ENCODE measurements at places on chromosomes 16 and 17.

DNA sequence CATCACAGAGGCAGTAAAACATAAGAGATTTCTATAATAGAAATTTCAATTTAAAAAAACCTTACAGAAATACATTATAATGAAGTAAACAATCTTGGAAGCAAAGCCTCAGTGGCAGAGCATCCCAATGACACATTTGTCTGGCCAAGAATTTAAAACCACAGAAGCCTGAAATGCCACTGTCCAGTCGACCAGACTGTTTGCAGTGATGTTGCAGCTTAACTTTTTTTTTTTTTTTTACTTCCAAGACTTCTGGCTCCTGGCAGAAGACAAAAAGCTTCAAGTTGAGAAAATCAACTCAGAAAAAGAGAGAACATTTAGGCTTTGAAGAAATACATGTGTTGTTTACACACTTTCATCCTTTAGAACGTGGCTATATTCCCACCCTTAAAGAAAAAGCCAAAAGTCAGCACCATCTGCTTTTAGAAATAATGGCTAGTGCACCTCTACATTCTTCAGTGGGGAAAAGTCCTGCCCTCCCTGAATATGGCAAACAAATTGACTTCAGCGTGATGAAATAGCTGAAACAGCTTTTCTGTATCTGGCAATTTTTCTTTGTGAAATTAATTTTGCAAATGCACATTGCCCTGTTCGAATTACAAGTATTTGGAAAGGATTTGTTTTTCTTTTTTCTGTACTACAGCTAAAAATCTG, 205.5 kb upstream of the MON1B start:
- no peak for DNase-seq

GRCh38 chr17:74639704-74640151, 16.2 kb upstream of the CD300E start:
- DNase-seq: no peak

DNA sequence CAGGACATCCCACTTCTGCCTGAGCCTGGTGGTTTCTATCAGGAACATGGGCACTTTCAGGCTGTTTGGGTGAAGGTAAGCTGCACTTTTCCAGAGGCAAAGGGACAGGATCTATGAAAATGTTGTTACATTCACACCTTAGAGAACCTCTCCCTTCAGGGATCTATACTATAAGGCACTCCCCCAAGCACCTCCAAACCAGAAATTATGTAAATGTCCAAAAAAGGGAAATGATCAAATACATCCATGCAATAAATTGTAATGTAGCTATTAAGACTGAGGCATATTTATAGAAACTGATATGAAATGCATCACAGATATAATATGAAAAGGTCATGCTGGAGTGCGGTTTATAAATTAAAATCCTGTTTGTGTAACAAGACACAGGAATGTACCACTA, 23.3 kb upstream of the COG7 start:
- no peak for DNase-seq

DNA sequence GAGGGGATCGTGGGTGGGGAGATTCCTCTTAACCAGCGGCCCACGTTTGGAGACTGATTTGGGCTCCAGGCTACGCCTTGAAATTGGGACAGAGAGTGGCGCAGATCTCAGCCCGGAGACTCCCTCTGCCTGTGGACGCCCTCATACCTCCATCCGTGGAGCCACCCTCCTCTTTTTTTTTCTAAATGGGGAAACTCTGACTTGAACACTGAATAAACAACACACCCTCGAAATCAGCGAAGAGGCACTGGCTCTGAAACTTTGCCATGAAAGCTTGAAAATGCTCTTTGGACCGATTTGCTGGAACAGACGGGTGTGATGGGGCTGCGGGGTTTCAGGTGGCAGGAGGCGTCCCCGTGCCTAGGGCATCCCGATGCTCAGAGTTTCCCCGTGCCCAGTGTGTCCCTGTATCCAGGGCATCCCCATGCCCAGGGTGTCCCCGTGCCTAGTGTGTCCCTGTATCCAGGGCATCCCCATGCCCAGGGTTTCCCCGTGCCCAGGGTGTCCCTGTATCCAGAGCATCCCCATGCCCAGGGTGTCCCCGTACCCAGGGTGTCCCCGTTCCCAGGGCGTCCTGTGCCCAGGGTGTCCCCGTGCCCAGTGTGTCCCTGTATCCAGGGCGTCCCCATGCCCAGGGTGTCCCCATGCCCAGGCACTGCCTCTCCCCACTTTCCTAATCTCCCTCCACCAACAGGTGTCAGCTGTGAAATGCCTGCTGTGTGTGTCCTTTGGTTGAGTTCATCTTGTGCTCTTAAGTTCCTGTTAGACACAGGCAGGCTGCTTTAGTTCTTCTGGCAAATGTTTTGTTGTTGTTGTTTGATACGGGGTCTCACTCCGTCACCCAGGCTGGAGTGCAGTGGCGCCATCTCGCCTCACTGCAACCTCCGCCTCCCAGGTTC, 187.0 kb downstream of the SEC14L1 start:
- no peak for DNase-seq

- DNase-seq: no peak
Measured at GRCh38 chr17:37714897-37715296, 30.0 kb downstream of the HNF1B start.

DNA sequence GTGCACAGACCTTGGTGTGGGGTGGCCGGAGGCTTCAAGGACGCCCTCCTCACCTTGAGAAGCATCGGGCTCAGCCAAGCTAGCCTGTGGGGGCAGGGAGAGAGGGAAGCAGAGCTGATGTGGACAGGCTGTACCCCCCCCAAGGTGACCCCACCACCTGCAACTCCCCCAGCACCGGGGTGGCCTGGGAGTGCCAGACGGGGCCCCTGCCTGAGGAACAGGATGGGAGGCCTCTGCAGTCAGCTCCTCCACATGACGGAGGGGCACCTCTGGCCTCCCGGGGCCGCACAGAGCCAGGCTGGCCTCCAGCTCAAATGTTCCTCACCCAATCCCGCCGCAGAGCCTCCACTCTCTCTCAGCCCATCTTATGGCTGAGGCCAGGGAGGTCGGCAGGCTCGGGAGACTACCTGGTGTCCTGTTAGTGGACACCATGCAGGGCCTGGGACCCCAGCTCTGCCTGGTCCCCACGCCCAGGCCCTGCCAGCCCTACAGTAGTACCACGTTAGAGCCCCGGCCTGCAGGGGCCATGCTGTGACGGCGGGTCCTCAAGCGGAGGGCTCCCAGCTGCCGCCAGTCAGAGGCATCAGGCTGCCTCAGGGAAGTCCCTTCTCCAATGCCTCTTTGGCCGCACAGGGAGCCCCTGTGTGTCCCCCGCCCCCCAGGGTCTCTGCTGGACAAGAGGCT, 19.4 kb upstream of the SLC38A10 start:
- no peak for DNase-seq

- no peak for DNase-seq
Measured at GRCh38 chr17:82440991-82441627, 9.4 kb downstream of the CYBC1 start.
